ENCODE measurements at places on chromosomes 1 and 21. TPM values are rescaled to one million over a fixed set of nuclear protein-coding genes. Genes with fewer than 3 reads are reported as not detected.

GRCh38 chr1:14011132-14011531 is 311.1 kb downstream of the PRDM2 start:
- H3K4me3 ChIP-seq = no peak overlapping the region
- H3K36me3 ChIP-seq = no peaks in the 10 kb centered on the region
- no peaks in the 10 kb centered on the region for H3K4me1 ChIP-seq
- H3K27ac ChIP-seq = no peak overlapping the region
- H3K27me3 ChIP-seq = no peaks in the 10 kb centered on the region

The SYT2 gene
- not detected for total RNA-seq

The S100A16 gene
- total RNA-seq = 668 TPM

The RBM8A gene
- total RNA-seq = 165 TPM

GRCh38 chr1:160544647-160545046 is 21.6 kb upstream of the SLAMF6 start:
- no peaks in the 10 kb centered on the region for H3K4me1 ChIP-seq
- H3K27ac ChIP-seq = no peak overlapping the region
- no peak for DNase-seq
- no peak overlapping the region for H3K4me3 ChIP-seq
- no peaks in the 10 kb centered on the region for H3K27me3 ChIP-seq

GRCh38 chr1:212104586-212105325 is 69.2 kb downstream of the DTL start:
- no peaks in the 10 kb centered on the region for H3K27me3 ChIP-seq
- H3K27ac ChIP-seq = peak overlapping the region; percentile 18
- DNase-seq = no peak

- DNase-seq = no peak
- H3K27ac ChIP-seq = no peak overlapping the region
- no peaks in the 10 kb centered on the region for H3K27me3 ChIP-seq
- no peak overlapping the region for H3K4me3 ChIP-seq
- H3K36me3 ChIP-seq = no peaks in the 10 kb centered on the region
- H3K4me1 ChIP-seq = no peaks in the 10 kb centered on the region
These were observed 613.3 kb upstream of the PLXNA2 start for GRCh38 chr1:208857465-208857864.

The IL19 gene
- not detected for total RNA-seq

The FMO3 gene
- total RNA-seq = 0.64 TPM

DNA sequence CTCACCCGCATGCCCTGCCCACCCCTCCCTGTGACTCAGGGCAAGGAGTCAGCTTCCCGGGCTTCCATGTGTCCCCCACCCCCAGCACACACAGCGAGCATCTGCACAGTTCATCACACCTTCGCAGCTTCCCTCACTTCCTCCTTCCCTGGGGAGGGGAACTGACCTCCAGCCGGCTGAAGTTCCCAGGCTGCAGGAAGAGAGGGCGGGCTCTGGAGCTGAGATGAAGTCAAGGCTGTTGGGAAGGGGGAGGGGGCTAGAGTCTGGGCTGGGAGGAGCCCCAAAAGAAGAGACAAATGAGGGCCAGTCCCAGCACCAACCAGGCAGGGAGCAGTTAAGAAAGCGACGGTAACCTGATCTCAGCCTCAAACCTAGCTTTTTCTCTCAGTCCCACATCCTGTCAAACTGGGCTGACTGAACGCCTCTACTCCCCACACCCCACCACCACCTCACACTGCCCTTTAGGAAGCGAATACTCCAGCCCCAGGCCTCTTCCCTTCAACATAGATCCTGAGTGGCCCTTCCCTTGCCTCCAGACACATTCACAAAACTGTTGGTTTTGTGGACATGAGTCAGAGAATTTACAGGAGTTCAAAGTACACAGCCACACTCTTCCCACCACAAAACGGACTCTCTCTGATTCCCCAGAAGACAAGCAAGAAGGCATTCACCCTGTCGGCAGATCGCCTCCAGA is 1.8 kb downstream of the RHOC start:
- H3K27ac ChIP-seq = peak overlapping the region; percentile 95
- H3K4me1 ChIP-seq = peaks cover 63% of the 10 kb centered on the region
- peak overlapping the region; percentile 94 for H3K4me3 ChIP-seq
- DNase-seq = peak; percentile 91
- H3K27me3 ChIP-seq = no peaks in the 10 kb centered on the region

DNA sequence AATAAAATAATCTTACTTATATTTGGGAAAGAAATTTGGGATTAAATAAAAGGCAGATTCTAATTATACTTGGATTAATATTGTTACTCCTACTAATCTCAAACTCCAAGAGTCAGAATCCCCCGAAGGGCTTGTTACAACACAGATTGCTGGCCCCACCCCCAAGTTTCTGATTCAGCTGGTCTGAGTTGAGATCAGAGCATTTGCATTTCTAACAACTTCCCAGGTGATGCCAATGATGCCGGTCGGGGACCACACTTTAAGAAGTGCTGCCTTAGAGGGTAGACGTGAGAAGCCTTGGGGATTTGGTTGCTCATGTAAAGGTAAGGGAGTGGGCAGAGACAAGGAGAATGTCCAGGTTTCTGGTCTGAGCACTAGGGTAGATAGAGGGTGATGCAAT is 47.2 kb downstream of the FMN2 start:
- H3K4me3 ChIP-seq = no peak overlapping the region
- H3K27ac ChIP-seq = no peak overlapping the region
- H3K36me3 ChIP-seq = no peaks in the 10 kb centered on the region
- DNase-seq = no peak

DNA sequence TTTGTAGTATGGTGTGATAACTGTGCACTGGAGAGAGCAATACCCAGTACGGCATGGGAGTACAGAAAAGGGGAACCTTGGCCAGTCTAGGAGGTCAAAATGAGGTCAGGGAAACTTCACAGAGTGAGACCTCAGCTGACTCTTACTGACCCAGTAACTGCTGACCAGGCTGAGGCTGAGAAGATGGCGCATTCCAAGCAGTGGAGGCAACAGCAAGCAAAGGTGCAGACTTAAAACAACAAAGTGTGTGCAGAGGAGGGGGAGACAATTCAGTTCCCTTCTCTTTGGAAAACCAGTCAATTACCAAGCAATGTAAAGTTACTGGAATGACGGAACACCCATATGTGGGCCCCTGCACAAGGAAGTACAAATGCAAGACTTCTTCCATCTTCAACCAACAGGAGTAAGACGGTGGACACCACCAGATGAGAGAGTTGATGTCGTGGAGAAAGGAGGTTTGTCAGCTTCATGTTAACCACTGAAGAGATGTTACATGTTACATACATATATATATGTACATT is 54.6 kb upstream of the PRDX6 start:
- H3K27ac ChIP-seq = no peak overlapping the region
- no peaks in the 10 kb centered on the region for H3K27me3 ChIP-seq
- H3K4me1 ChIP-seq = peaks cover 7% of the 10 kb centered on the region
- H3K4me3 ChIP-seq = no peak overlapping the region
- no peaks in the 10 kb centered on the region for H3K36me3 ChIP-seq

The ZNF362 gene
- total RNA-seq = 21.1 TPM

DNA sequence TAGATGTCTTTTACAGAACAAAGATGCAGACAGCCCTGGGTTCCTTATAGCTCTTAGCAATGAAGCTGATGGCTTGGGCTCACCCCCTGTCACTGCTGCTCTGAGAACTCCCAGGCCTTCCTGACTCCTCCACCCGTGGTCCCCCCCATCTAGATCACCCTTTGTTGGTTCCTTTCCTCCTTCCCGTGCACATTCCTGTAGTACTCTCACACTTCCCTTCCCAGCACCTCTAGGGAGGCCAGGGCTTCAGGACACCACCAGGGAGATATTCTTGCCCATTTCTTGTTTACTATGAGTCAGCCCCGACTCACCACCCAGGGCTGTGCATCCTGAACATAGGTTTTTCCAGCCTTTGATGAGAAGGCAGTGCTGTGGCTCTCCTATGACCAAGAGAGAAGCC is 14.4 kb upstream of the NOS1AP start:
- no peak overlapping the region for H3K27ac ChIP-seq
- no peak overlapping the region for H3K4me3 ChIP-seq
- no peaks in the 10 kb centered on the region for H3K27me3 ChIP-seq
- DNase-seq = no peak
- no peaks in the 10 kb centered on the region for H3K4me1 ChIP-seq
- no peaks in the 10 kb centered on the region for H3K36me3 ChIP-seq

GRCh38 chr1:6108476-6108875 is 62.8 kb downstream of the KCNAB2 start:
- peaks cover 54% of the 10 kb centered on the region for H3K27me3 ChIP-seq
- no peak for DNase-seq
- no peak overlapping the region for H3K4me3 ChIP-seq
- no peaks in the 10 kb centered on the region for H3K4me1 ChIP-seq
- no peaks in the 10 kb centered on the region for H3K36me3 ChIP-seq
- H3K27ac ChIP-seq = no peak overlapping the region

The NUF2 gene
- total RNA-seq = 2.2 TPM

DNA sequence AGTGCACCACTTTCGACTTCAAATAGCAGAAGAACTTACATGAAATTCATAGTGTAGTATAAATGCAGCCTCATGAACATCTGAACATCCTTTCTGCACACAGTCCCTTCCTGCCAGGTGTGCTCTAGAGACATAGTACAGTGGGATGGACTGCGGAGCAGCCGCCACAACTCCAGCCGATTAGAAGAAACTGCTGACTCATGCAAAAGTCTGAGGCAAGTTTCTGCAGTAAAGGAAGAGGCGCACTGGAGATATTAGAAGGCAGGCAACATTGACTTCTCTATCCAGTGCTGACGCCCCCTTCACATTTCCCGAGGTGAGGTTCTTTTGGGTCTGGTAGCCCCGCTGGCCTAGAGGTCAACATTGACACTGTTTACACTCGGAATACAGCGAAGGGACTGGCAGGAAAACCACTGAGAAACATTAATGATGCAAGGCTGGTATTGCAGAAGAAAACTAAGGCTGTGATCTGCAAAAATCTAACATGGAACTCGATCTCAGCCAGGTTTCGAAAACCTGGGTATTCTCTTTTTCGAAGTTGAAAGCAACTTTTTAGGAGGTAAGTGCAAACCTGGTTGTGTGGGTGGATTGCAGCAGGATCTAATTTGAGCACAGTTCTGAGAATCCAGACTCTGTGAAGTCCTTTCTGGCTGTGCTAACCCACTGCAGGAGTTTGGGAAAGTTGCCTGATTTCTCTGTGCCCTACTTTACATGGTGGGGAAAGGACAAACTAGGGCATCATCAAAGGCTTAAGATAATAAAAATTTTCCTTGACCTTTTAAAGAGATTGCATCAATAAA is 90.7 kb downstream of the CDC7 start:
- H3K4me3 ChIP-seq = no peak overlapping the region
- no peaks in the 10 kb centered on the region for H3K36me3 ChIP-seq
- no peaks in the 10 kb centered on the region for H3K4me1 ChIP-seq
- no peaks in the 10 kb centered on the region for H3K27me3 ChIP-seq
- no peak overlapping the region for H3K27ac ChIP-seq

GRCh38 chr1:36016686-36017085 is 67.2 kb upstream of the TEKT2 start:
- H3K4me3 ChIP-seq = no peak overlapping the region
- H3K27ac ChIP-seq = no peak overlapping the region
- no peaks in the 10 kb centered on the region for H3K4me1 ChIP-seq
- no peaks in the 10 kb centered on the region for H3K27me3 ChIP-seq
- DNase-seq = no peak
- H3K36me3 ChIP-seq = peaks cover 68% of the 10 kb centered on the region

The TLCD4 gene
- total RNA-seq = 5.5 TPM

DNA sequence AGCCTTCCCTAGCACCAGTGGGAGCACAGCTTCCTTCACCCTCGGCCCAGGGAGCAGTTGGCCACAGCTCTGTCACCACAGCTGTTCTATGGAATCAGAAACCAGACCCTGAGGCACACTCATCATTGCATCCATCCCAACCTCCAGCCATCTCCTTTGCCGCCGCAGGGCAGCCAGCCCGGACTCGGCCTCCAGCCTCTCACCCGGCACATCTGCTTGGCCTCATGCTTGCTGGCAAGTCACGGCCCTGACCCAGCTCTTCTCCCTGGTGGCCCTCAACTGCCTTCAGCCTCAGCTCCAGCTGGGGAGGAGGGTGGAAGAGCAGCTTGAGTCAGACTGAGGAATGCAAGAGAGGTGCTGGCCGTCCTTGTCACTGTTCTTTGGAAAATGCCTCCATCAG is 59.8 kb downstream of the TOR1AIP2 start:
- H3K4me3 ChIP-seq = no peak overlapping the region
- no peaks in the 10 kb centered on the region for H3K27me3 ChIP-seq
- peaks cover 21% of the 10 kb centered on the region for H3K4me1 ChIP-seq
- H3K36me3 ChIP-seq = no peaks in the 10 kb centered on the region
- DNase-seq = peak; percentile 48

GRCh38 chr1:169692756-169693460 is 18.5 kb downstream of the SELL start:
- no peak overlapping the region for H3K27ac ChIP-seq
- no peaks in the 10 kb centered on the region for H3K27me3 ChIP-seq
- no peak for DNase-seq
- H3K4me3 ChIP-seq = no peak overlapping the region

The AGMAT gene
- total RNA-seq = not detected

GRCh38 chr1:53575141-53575954 is 116.1 kb downstream of the DMRTB1 start:
- H3K27me3 ChIP-seq = no peaks in the 10 kb centered on the region
- no peaks in the 10 kb centered on the region for H3K36me3 ChIP-seq
- H3K4me1 ChIP-seq = peaks cover 16% of the 10 kb centered on the region
- no peak overlapping the region for H3K27ac ChIP-seq
- DNase-seq = peak; percentile 71

The MYOM3 gene
- 1.9 TPM for total RNA-seq

GRCh38 chr1:167532375-167532774 is 14.0 kb upstream of the CD247 start:
- H3K27ac ChIP-seq = no peak overlapping the region
- no peak for DNase-seq
- H3K27me3 ChIP-seq = no peaks in the 10 kb centered on the region
- no peaks in the 10 kb centered on the region for H3K4me1 ChIP-seq
- no peaks in the 10 kb centered on the region for H3K36me3 ChIP-seq

GRCh38 chr1:246591504-246591903 is 25.2 kb downstream of the CNST start:
- peaks cover 4% of the 10 kb centered on the region for H3K36me3 ChIP-seq
- no peak for DNase-seq
- no peaks in the 10 kb centered on the region for H3K27me3 ChIP-seq

DNA sequence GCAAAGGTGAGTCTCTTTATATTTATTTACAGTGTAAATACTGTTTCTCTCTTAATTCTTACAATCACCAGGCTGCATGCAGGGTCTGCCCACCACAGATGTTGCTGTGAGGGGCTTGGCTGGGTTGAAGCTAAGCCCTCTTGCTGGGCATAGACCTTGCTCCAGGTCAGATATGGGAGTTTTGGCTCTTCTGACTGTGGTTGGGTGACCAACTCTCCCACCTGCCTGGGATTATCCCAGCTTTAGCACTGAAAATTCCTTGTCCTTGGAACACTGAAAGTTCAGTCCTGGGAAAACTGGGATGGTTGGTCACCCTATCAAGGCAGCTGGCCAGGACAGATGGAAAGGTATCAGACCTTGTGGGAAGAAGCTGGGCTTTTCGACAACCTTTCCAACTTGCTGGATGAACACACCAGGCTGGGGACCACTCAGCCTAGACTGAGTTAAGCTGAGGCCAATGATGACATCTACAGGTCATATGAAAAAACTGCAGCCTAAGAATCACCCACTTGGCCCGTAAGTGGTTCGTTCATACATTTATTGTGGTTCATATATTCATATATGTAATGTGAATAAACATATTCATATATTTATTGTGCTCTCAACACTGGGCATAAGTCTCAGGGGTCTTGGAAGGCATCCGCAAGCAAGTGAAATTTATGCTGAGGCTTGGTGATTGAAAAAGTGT is 26.6 kb upstream of the HPDL start:
- H3K4me3 ChIP-seq = no peak overlapping the region
- no peaks in the 10 kb centered on the region for H3K36me3 ChIP-seq
- DNase-seq = no peak
- H3K4me1 ChIP-seq = peaks cover 15% of the 10 kb centered on the region
- no peak overlapping the region for H3K27ac ChIP-seq

The CHIT1 gene
- not detected for total RNA-seq

- H3K27me3 ChIP-seq = no peaks in the 10 kb centered on the region
- no peak for DNase-seq
- no peak overlapping the region for H3K4me3 ChIP-seq
- H3K4me1 ChIP-seq = no peaks in the 10 kb centered on the region
These were observed 437.7 kb upstream of the OLFM3 start for GRCh38 chr1:102434421-102434820.
